ENCODE measurements at places on chromosomes 16 and 17. TPM values are rescaled to one million over a fixed set of nuclear protein-coding genes. Genes with fewer than 3 reads are reported as not detected.

- no peak for DNase-seq
- no peaks in the 10 kb centered on the region for H3K36me3 ChIP-seq
- peaks cover 4% of the 10 kb centered on the region for H3K27me3 ChIP-seq
- H3K4me3 ChIP-seq = no peak overlapping the region
- no peak overlapping the region for H3K27ac ChIP-seq
- H3K4me1 ChIP-seq = peaks cover 7% of the 10 kb centered on the region
Observed at GRCh38 chr16:817001-817906, 16.7 kb upstream of the GNG13 start.

GRCh38 chr16:66228792-66229191 lies 137.7 kb upstream of the CDH5 start:
- H3K4me3 ChIP-seq = no peak overlapping the region
- H3K36me3 ChIP-seq = no peaks in the 10 kb centered on the region
- no peak for DNase-seq
- H3K27me3 ChIP-seq = no peaks in the 10 kb centered on the region
- no peak overlapping the region for H3K27ac ChIP-seq

- no peak for DNase-seq
- H3K36me3 ChIP-seq = no peaks in the 10 kb centered on the region
- H3K4me1 ChIP-seq = peaks cover 6% of the 10 kb centered on the region
- no peak overlapping the region for H3K27ac ChIP-seq
- H3K27me3 ChIP-seq = no peaks in the 10 kb centered on the region
Observed at GRCh38 chr17:10059684-10060211, 138.7 kb downstream of the GAS7 start.

Gene ITGAX
- polyA plus RNA-seq = 0.46 TPM

GRCh38 chr17:77700165-77700881 lies 258.2 kb upstream of the TNRC6C start:
- H3K4me1 ChIP-seq = no peaks in the 10 kb centered on the region
- peaks cover 5% of the 10 kb centered on the region for H3K27me3 ChIP-seq
- no peak overlapping the region for H3K27ac ChIP-seq
- H3K36me3 ChIP-seq = no peaks in the 10 kb centered on the region
- H3K4me3 ChIP-seq = no peak overlapping the region
- DNase-seq = no peak

GRCh38 chr16:70432356-70432722 lies 6.6 kb downstream of the ST3GAL2 start:
- peaks cover 64% of the 10 kb centered on the region for H3K4me1 ChIP-seq
- H3K27ac ChIP-seq = peak overlapping the region; percentile 62
- H3K36me3 ChIP-seq = peaks cover 3% of the 10 kb centered on the region
- no peaks in the 10 kb centered on the region for H3K27me3 ChIP-seq
- H3K4me3 ChIP-seq = no peak overlapping the region

- no peak overlapping the region for H3K27ac ChIP-seq
- DNase-seq = no peak
- no peak overlapping the region for H3K4me3 ChIP-seq
- H3K4me1 ChIP-seq = no peaks in the 10 kb centered on the region
Observed at GRCh38 chr17:39134878-39135277, 16.6 kb downstream of the PLXDC1 start.

Gene TMEM235
- polyA plus RNA-seq = not detected

DNA sequence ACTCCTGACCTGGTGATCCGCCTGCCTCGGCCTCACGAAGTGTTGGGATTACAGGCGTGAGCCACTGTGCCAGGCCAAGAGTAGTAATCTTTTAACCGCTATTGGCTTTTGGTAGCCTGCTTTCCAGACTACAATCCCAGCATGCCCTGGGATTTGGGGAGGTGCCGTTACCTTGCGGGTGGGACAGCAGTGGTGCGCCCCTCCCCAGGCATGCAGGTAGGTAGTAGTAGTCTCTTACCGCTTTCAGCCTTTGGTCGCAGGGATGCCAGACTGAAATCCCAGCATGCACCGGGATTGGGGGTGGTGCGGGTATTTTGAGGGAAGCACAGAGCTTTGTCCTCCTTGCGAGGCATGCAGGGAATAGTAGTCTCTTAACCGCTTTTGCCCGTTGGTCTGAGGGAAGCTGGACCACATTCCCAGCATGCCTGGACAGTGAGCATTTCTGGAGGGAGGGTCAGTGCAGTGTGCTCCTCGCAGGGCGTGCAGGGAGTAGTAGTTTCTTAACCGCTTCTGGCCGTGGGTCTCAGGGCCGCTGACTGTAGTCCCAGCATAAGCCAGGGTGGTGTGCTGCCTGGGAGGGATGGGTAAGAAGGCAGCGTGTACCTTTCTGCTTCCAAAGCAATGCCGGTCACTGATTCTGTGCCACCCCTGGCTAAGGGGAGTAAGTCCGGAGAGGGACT lies 1686.8 kb downstream of the TP53TG3F start:
- no peak for DNase-seq
- no peaks in the 10 kb centered on the region for H3K36me3 ChIP-seq
- no peaks in the 10 kb centered on the region for H3K27me3 ChIP-seq
- H3K4me3 ChIP-seq = no peak overlapping the region
- H3K4me1 ChIP-seq = no peaks in the 10 kb centered on the region

DNA sequence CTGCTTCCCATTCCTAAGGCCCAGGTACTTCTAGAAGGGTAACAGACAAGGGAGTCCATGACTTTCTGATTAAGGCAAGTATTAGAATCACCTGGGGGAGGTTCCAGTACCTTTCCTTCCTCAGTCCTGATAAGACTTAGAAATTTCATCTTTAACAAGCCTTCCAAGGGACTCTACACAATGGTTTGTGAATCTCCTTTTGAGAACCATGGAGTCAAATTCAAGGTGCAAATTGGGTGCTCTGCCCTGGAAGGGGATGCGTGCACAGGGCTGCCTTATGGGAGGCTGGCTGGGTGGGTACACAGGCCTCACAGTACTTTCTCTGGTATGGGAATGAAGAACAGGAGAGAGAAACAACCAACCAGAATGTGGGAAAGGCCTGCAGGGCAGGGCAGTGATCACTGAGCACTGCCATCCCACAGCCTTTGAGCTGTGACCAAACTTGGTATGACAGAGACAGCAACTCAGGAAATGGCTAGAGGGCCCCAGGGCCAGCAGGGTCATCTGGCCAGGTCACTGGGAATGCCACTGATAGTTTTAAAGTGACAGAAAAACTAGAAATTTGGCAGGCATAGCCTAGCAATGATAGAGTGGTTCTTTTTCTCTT lies 3.6 kb upstream of the TMIGD1 start:
- no peaks in the 10 kb centered on the region for H3K27me3 ChIP-seq
- no peak overlapping the region for H3K27ac ChIP-seq
- H3K4me3 ChIP-seq = no peak overlapping the region
- DNase-seq = no peak

Gene SUMO2
- polyA plus RNA-seq = 405 TPM

- no peaks in the 10 kb centered on the region for H3K27me3 ChIP-seq
- H3K27ac ChIP-seq = no peak overlapping the region
- H3K36me3 ChIP-seq = no peaks in the 10 kb centered on the region
Observed at GRCh38 chr17:60781880-60782412, 104.3 kb downstream of the BCAS3 start.

- peak; percentile 74 for DNase-seq
- peak within 1 kb of the TSS; percentile 77 for H3K27ac ChIP-seq
- no peaks in the 10 kb centered on the region for H3K36me3 ChIP-seq
Observed at GRCh38 chr17:81552244-81553017, at the start of gene FAAP100. FAAP100 (minus strand) TSS chr17:81552353; CDS start chr17:81552330, 23 bp downstream.
